Vagina (tissue), 2 donors: ENCODE measurements at places on chromosomes 2 and 18.
A peak's percentile ranks its signal among the peaks of the same experiment; 100 is the strongest.

GRCh38 chr2:105600949-105601794 lies 143.5 kb upstream of the NCK2 start:
- no peak overlapping the region for H3K27ac ChIP-seq
- H3K4me1 ChIP-seq = no peaks in the 10 kb centered on the region
- H3K27me3 ChIP-seq = no peaks in the 10 kb centered on the region
- H3K36me3 ChIP-seq = no peaks in the 10 kb centered on the region
- no peak overlapping the region for H3K4me3 ChIP-seq

DNA sequence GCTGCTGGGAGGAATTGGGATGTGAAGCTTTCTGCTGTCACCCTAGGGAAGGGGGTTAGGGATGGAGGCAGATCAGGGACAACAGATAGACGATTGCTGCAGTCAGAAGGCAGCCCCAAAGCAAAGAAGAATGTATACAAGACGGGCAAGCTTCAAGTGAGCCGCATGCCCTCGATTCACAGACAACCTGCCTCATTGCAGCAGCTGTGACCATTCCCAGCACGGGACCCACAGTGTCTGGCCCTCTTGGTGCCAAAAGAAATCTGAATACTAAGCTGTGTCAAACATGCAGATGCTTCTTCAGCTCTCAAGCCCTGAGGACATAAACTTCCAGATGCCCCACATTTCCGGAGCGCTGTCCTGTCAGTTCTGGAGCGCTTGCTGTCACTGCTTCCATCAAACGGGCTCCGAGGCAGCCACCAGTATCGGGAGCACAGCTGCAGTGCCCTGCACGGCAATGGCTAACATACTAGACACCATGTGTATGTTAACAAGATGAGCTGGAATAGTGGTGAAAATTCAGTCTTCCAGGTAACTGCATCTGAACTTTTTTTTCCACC lies 33.8 kb downstream of the PRELID3A start:
- no peaks in the 10 kb centered on the region for H3K4me1 ChIP-seq
- H3K36me3 ChIP-seq = no peaks in the 10 kb centered on the region
- no peaks in the 10 kb centered on the region for H3K27me3 ChIP-seq
- H3K27ac ChIP-seq = no peak overlapping the region

- no peaks in the 10 kb centered on the region for H3K36me3 ChIP-seq
- DNase-seq = no peak
- H3K27me3 ChIP-seq = no peaks in the 10 kb centered on the region
- peaks cover 8% of the 10 kb centered on the region for H3K4me1 ChIP-seq
- H3K4me3 ChIP-seq = no peak overlapping the region
Measured at GRCh38 chr2:231238689-231239088, 40.3 kb downstream of the ARMC9 start.

DNA sequence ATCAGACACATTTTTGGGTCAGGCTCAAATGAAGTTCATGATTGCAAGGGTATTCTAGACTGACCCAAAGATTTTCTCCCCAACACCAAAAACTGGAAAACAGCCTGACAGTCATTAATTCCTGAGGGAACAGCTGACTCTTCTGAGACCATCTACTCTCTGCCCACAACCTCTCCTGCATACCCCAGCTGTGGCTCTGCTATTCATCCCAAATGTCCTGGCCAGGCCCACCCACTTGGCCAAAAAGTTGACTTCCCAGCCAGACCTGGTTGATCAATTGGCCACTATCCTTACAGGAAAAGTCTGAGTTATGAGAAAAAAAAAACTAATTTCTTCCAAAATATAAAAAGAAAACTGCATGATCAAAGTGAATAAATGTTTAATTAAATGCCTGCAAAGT lies 103.8 kb upstream of the ST3GAL5 start:
- H3K27ac ChIP-seq = no peak overlapping the region
- H3K36me3 ChIP-seq = no peaks in the 10 kb centered on the region
- DNase-seq = peak; percentile 12
- H3K4me3 ChIP-seq = no peak overlapping the region
- H3K27me3 ChIP-seq = no peaks in the 10 kb centered on the region

DNA sequence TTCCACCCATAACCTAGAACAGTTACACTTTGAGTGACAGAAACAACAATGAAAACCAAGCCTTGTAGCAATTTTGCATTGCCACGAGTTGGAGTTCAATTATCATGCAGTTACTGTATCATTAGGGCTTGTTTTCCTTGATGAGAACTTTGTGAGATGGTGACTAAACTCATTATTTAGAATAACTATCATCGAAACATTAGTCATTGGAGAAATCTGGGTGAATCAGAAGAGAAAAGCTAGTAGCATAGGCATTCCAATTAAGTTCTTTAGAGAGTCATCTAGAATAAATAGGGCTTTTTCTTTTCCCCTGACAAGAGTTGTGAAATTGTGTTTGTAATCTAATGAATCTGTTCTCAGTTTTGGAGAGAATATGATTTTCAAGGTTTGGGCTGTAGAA lies 122.8 kb upstream of the DOCK10 start:
- H3K4me3 ChIP-seq = no peak overlapping the region
- H3K27me3 ChIP-seq = no peaks in the 10 kb centered on the region
- no peaks in the 10 kb centered on the region for H3K4me1 ChIP-seq
- H3K27ac ChIP-seq = no peak overlapping the region
- no peak for DNase-seq

DNA sequence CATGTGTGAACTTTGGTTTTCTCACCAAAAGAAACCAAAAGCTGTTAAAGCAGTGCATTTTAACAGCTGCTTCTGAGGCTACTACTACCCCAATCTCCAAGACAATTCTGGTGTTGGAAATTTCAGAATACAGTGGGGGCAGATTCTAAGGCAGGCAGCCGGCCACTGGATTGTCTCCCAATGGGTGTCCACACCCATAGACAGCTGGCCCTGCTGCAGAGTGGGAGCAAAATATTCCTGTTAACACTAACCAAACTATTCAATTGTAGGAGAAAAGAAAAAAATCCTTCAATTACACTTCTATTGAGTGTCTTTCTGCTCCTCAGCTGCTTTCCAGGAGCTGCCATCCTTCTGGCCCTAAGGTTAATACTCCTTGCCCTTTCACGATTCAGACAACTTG lies 223.7 kb downstream of the ALK start:
- no peak overlapping the region for H3K4me3 ChIP-seq
- H3K27ac ChIP-seq = no peak overlapping the region
- peak; percentile 25 for DNase-seq
- H3K4me1 ChIP-seq = no peaks in the 10 kb centered on the region
- no peaks in the 10 kb centered on the region for H3K27me3 ChIP-seq

GRCh38 chr2:236264256-236264655 lies at the start of gene ASB18:
Gene ASB18, minus strand, starts transcription at chr2:236264406. Its CDS starts 61 bp downstream, at chr2:236264345.
- no peaks in the 10 kb centered on the region for H3K36me3 ChIP-seq

GRCh38 chr18:3223356-3223755 lies 3.6 kb upstream of the MYOM1 start:
- no peak for DNase-seq
- H3K4me3 ChIP-seq = no peak overlapping the region
- no peak overlapping the region for H3K27ac ChIP-seq
- no peaks in the 10 kb centered on the region for H3K27me3 ChIP-seq
- H3K4me1 ChIP-seq = no peaks in the 10 kb centered on the region

DNA sequence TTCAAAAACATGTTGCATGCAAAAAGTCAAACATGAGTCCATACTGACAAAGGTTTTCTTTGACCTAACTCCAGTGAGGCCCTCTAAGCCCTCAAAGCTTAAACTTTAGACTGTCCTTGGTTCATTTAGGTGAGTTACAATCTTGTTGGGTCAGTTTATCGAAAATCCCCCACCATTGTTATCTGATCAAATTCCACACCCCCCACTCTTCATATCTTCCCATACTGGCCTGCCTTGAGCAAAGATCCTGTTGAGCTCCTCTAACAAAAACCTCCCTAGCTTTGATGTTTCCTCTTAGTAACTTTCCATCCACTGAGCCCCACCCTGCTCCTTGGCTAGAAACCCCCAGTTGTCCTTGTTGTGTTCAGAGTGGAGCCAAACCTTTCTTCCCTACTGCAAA lies 193.7 kb downstream of the ARHGAP28 start:
- no peaks in the 10 kb centered on the region for H3K36me3 ChIP-seq
- H3K27ac ChIP-seq = no peak overlapping the region
- no peak for DNase-seq
- H3K27me3 ChIP-seq = no peaks in the 10 kb centered on the region
- no peaks in the 10 kb centered on the region for H3K4me1 ChIP-seq

GRCh38 chr18:3482258-3482657 lies 32.3 kb downstream of the TGIF1 start:
- H3K4me3 ChIP-seq = no peak overlapping the region
- DNase-seq = no peak
- no peaks in the 10 kb centered on the region for H3K27me3 ChIP-seq
- H3K4me1 ChIP-seq = no peaks in the 10 kb centered on the region
- no peak overlapping the region for H3K27ac ChIP-seq
- no peaks in the 10 kb centered on the region for H3K36me3 ChIP-seq

- no peak overlapping the region for H3K27ac ChIP-seq
- H3K27me3 ChIP-seq = no peaks in the 10 kb centered on the region
- no peaks in the 10 kb centered on the region for H3K36me3 ChIP-seq
- no peak for DNase-seq
- no peak overlapping the region for H3K4me3 ChIP-seq
- peaks cover 17% of the 10 kb centered on the region for H3K4me1 ChIP-seq
Measured at GRCh38 chr2:132253496-132254305, 91.9 kb upstream of the ANKRD30BL start.

- no peak overlapping the region for H3K4me3 ChIP-seq
- no peaks in the 10 kb centered on the region for H3K4me1 ChIP-seq
- no peak for DNase-seq
Measured at GRCh38 chr18:12828116-12829051, 55.7 kb downstream of the PTPN2 start.

DNA sequence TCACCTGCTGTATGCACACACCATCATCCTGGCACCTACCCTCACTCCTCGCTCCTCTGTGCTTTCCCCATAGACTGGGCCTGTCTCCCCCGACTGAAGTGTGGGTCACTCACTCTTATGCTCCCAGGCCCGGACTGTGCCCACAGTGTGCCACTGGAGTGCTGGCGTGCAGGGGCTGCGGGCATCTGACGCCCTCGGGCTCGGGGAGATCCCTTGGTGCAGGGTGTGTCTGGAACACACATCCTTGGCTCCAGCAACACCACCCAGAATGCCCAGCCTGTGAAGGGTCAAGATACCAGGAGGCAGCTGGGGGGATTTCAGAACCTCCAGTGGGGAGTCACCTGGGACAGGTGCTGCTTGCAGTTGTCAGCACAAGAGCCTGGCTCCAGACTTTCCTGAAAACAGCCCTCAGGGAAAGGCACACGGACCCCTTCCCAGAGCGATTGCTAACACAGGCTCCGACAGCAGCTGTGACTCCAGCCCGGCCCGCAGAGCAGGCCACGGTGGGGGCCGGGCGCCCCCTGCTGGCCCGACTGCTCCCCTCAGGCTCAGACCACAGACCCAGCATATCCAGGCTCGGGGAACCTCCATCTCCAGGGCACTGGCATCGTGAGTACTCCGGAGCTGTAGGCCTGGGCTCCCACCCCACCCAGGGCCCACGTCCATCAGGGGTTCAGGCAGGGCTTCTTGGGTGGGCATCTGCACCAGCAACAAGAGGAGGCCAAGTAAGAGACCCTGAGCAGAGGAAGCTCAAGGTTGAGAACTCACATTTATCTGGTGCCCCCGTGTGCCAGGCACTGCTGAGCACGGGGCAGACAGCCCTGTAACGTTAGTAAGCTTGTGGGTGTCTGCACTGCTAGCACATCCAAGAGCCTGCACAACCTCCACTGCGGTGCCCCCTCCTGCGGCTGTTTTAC lies 8.6 kb downstream of the HS1BP3 start:
- no peaks in the 10 kb centered on the region for H3K27me3 ChIP-seq
- H3K36me3 ChIP-seq = no peaks in the 10 kb centered on the region
- H3K4me1 ChIP-seq = peaks cover 24% of the 10 kb centered on the region
- peak overlapping the region; percentile 68 for H3K27ac ChIP-seq
- H3K4me3 ChIP-seq = no peak overlapping the region

GRCh38 chr2:233862261-233862768 lies 5.9 kb downstream of the MSL3B start:
- H3K36me3 ChIP-seq = no peaks in the 10 kb centered on the region
- no peak for DNase-seq
- no peaks in the 10 kb centered on the region for H3K27me3 ChIP-seq
- no peak overlapping the region for H3K27ac ChIP-seq
- no peaks in the 10 kb centered on the region for H3K4me1 ChIP-seq
- H3K4me3 ChIP-seq = no peak overlapping the region

DNA sequence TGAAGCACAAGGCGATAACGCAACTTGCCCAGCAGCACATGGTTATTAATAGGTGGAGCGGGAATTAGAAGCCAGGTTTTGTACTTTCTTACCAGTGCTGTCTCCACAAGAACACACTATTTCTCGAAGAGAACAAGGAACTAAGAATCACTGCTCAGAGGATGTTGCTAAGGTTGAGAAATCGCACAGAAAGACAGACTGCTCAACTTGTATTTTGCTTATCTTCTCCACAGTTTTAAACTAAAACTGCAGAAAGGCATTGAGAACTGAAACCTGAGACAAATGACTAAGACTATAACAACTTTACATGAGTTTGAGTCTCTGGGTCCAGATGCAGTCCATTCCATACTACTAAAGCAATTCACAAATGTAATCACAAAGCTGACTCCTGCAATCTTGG lies 6.2 kb downstream of the PRKD3 start:
- peaks cover 49% of the 10 kb centered on the region for H3K4me1 ChIP-seq
- H3K27ac ChIP-seq = no peak overlapping the region
- H3K36me3 ChIP-seq = no peaks in the 10 kb centered on the region
- no peak for DNase-seq
- H3K27me3 ChIP-seq = no peaks in the 10 kb centered on the region

DNA sequence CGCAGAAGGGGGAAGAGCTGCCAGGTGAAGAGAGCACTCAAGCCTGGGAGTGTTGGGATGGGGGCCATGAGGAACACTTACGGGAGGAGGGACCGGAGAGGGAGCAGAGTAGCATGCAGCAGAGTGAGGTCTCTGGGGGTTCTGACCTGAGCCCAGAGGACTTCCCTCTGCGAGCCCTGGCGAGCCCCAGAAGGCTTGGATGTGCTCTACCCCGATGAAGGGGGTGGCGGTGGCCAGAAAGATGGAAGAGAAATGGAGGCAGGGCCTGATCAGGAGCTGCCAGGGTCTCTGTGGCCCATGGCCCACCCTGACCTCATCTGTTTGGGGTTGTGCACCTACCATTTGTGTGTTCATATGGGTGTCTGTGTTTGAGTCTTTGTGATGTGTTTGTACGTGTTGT lies 42.0 kb downstream of the CROCC2 start:
- no peak overlapping the region for H3K27ac ChIP-seq
- DNase-seq = no peak
- H3K4me3 ChIP-seq = no peak overlapping the region
- no peaks in the 10 kb centered on the region for H3K27me3 ChIP-seq
- no peaks in the 10 kb centered on the region for H3K4me1 ChIP-seq
